ENCODE measurements at places on chromosomes 5 and 9.

GRCh38 chr5:31751610-31752009 is 112.7 kb downstream of the PDZD2 start:
- no peak for DNase-seq

- DNase-seq = no peak
These were observed 79.1 kb downstream of the LRSAM1 start for GRCh38 chr9:127530206-127530941.

DNA sequence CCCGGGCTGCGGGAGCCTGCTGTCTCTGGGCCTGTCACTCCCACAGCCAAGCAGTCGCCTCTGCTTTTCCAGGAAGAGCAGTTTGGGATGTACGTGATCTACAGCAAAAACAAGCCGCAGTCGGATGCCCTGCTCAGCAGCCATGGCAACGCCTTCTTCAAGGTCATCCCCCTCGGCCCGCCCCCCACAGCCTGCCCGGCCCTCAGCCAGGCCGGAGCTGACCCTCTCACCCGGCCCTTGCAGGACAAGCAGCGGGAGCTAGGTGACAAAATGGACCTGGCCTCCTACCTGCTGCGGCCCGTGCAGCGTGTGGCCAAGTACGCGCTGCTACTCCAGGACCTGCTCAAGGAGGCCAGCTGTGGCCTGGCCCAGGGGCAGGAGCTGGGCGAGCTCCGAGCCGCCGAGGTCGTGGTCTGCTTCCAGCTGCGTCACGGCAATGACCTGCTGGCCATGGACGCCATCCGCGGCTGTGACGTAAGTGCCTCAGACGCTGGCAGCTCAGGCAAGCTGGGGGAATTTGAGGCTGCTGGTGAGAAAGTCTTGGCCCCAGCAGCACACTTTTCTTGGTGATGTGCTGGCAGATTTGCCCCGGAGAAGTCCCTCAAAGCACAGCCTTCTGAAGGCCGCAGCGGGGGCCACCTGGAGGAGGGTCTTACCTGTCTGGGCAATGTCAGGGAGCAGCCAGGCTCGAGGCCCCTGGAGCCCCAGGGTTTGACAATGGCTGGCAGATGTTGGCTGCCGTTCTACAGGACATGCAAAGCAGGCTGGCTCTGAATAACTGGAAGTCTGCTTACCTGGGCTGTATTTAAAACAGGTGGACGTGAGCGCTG is 20.1 kb upstream of the LRRC14B start:
- peak; percentile 8 for DNase-seq

GRCh38 chr5:143244000-143244736 is 159.3 kb downstream of the NR3C1 start:
- no peak for DNase-seq

GRCh38 chr9:131111854-131112311 is 13.5 kb upstream of the NUP214 start:
- DNase-seq = no peak

GRCh38 chr9:96160168-96160567 is 141.8 kb downstream of the HSD17B3 start:
- no peak for DNase-seq

DNA sequence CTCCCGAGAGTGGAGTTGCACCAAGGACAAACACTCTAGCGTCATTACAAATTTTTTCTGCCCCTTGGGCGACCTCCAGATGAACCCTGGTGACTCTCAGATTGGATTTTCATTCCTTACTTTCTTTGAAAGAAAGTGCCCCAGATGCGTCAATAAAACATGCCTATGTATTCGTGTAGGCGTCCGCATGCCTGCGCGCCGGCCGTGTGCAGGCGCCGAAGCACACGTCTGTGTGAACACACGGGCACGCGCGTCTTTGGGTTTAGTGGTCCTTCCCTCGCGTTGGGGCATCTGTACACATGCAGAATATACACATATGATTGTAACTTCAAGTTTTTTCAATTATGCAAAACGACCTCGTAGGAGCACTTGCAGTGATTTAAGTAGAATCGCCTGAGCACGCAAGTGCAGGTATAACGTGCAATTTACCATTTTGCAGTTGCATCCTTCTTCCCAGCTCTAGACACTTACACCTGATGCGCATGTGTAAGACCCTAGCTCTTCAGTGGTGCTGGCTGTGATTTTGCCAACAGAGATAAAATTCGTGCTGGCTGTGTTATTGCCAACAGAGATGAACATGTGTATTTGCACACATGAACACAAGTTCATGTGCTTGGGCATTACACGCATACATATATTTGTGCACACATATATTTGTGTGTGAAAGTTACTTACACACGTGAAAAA is 1.9 kb upstream of the LHX2 start:
- DNase-seq = no peak

GRCh38 chr5:173733831-173734501 is 117.5 kb upstream of the BOD1 start:
- no peak for DNase-seq

DNA sequence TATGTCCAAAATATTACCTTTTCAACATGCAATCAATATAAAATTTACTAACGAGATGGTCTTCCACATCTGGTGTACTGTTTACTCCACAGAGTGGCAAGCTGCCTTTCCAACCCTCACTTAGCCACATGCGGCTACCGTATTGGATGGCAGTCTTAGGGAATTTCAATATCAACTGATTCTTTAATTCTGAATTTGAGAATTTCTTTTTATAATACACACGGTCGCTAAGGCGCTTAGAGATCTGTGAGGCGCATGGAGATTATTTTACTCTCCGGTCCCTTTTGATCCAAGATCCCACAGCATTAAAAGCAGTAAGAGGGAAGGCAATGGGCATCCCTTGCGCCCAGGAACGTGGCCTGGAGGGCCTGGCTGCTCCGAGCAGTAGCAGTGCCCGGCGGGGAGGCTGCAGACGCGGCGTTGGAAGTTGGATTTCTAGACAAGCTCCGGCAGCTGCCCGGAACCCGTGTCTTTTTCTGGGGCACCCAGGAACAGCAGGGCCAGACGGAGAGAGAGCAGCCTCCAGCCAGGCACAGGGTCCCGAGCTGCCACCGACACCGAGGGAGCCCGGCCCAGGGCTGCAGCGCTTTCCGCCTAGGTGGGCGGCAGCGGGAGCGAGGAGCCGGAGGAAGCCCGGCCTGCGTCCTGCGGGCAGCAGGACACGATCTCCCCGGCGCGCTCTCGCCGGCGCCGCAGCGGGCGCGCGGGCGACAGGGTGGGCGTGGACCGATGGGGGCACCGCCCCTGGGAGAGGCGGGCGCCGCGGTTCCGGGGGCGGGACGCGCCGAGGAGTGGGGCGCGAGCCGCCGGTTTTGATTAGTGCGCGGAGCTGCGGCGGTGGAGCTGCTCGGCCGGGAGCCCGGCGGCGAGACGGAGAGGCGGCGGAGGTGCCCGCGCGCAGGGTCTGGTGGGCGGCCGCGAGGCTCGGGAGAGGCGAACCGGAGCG is at the start of gene UGCG:
Gene UGCG (plus strand): TSS at position 819 of the 946 bp plus-strand sequence. CDS start 402 bp downstream, outside the sequence.
- peak; percentile 87 for DNase-seq

DNA sequence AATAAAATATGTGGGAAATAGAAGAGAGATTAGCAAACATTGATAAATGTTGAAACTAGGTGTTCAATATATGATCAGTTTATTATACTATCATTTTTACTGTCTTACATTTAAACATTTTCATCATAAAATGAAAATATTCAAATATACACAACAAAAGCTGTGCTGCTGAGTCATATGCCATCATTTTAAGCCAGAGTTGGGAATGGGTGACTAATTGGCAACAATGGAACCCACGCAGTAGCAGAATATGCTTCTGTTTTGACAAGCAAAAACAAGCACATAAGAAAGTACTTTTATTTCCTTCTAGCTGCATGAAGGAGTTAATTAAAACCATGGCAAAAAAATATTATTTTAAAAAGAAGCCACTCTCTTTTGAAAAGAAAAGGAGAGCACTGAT is 340.0 kb upstream of the EDIL3 start:
- DNase-seq = no peak

GRCh38 chr9:88995627-88996026 is 4.4 kb downstream of the S1PR3 start:
- no peak for DNase-seq

DNA sequence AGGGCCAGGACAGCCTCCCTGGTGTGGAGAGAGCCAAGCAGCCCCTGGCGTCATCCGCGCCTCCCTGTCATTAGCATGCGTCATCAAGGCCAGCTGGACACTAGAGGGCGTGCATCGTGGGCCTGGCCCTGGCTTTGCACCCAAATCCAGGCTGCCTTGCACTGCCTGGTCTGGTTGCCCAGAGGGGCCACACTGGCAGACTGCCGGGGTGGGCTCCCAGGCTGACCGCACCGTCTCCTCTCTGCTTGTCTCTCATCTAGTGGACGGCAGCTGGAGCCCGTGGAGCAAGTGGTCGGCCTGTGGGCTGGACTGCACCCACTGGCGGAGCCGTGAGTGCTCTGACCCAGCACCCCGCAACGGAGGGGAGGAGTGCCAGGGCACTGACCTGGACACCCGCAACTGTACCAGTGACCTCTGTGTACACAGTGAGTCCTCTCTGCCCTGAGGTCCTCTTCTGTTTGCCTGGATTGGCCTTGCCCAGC is 29.0 kb downstream of the HK3 start:
- peak; percentile 83 for DNase-seq

GRCh38 chr5:178514851-178515418 is 75.3 kb downstream of the COL23A1 start:
- DNase-seq = no peak

DNA sequence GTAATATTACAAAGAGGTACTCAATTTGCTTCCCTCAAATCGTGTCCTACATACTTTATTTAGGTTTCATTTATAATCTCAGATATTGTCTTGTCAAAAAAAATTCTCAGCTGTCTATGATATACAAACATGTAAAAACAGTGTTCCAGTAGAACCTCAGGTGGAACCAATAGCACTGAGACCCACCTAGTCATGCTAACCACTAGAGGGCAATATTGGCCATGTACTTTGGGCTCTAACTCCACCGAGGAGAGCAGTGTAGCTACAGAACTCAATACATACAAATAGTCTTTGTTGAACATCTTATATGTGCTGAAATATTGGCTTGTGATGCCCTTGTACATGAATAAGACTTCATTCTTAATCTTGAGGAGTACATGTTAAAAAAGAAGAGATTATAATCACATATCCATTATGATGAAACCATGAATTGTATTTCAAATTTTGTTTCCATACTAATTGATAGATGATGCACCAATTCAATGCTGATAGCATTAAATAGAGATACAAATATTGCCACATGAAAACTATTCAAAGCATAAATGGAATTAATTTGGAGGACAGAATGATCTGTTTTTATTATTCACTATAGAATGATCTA is 71.2 kb upstream of the CNTLN start:
- no peak for DNase-seq

- DNase-seq = no peak
These were observed 5.0 kb upstream of the RXFP3 start for GRCh38 chr5:33931136-33931535.

GRCh38 chr5:32129074-32129598 is 45.0 kb downstream of the GOLPH3 start:
- DNase-seq = no peak

- DNase-seq = no peak
These were observed 14.3 kb downstream of the CDC42SE2 start for GRCh38 chr5:131277875-131278740.

GRCh38 chr5:119694284-119694683 is 64.9 kb downstream of the FAM170A start:
- no peak for DNase-seq

GRCh38 chr5:180027459-180028089 is 44.0 kb downstream of the RNF130 start:
- DNase-seq = no peak

DNA sequence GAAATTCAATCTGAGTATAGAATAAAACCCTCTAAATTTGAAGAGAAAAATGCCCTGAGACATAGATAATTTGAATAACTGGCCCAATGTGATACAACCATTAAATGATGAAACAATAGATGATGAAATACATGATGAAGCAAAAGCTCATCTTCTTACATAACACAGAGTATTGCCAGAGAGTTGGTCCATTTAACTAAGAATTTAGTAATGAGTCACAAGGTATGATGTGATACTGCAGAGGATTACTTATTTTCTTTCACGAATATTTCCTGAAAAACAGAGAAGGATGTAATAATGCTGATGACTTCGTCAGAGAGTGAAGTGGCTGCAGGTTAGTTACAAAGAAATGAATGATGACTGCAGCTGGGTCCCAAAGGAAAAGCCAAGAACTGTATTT is 379.3 kb downstream of the CDH12 start:
- DNase-seq = no peak

DNA sequence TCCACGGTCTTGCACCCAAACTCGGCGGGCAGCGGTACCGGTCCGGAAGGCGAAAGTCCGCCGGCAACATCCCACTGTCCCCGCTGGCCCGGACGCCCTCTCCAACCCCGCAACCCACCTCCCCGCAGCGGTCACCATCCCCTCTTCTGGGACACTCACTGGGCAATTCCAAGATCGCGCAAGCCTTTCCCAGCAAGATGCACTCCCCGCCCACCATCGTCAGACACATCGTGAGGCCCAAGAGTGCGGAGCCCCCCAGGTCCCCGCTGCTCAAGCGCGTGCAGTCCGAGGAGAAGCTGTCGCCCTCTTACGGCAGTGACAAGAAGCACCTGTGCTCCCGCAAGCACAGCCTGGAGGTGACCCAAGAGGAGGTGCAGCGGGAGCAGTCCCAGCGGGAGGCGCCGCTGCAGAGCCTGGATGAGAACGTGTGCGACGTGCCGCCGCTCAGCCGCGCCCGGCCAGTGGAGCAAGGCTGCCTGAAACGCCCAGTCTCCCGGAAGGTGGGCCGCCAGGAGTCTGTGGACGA is 33.3 kb downstream of the CD180 start:
- peak; percentile 31 for DNase-seq

- DNase-seq = no peak
These were observed 117.1 kb downstream of the DMXL1 start for GRCh38 chr5:119187776-119188529.

DNA sequence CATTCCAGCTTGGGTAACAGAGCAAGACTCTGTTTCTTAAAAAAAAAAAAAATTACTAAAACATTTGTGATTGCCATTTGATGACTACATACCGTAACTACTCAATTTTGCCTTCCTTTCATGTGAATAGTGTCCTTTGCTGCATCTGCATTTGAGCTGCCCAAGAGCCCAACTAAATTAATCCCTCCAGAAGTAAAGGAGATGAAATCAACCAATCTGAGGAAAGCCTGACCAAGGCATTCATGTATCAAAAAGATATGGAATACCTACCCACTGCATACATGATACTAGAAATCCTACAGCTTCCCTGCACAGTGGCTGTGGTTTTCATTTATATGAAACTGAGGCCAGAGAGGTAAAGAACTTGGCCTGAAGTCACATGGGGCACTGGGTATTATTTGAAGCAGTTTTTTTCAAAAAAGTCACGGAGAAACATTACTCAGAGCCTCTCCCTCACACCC is 177.5 kb downstream of the AOPEP start:
- no peak for DNase-seq

GRCh38 chr5:104951829-104952228 is 1389.2 kb upstream of the NUDT12 start:
- no peak for DNase-seq

GRCh38 chr9:115121181-115121580 is 3.2 kb upstream of the TNC start:
- DNase-seq = no peak

- no peak for DNase-seq
These were observed 29.9 kb downstream of the CSF2 start for GRCh38 chr5:132103332-132103951.

GRCh38 chr9:131872006-131872405 is 132.1 kb upstream of the RAPGEF1 start:
- DNase-seq = peak; percentile 62

Data from WTC11 (cell line).